ENCODE measurements at places on chromosomes 6 and 20. TPM values are rescaled to one million over a fixed set of nuclear protein-coding genes. Genes with fewer than 3 reads are reported as not detected.

Gene KIAA1755
- polyA plus RNA-seq = 2.1 TPM

Gene APOBEC2
- polyA plus RNA-seq = 72.3 TPM

Gene OR10C1
- not detected for polyA plus RNA-seq

Gene HNF4A
- 0.03 TPM for polyA plus RNA-seq

Gene GHRH
- not detected for polyA plus RNA-seq

Gene GRM1
- 0.91 TPM for polyA plus RNA-seq

Gene NOP56
- polyA plus RNA-seq = 66.8 TPM

Gene IL20RA
- 0.19 TPM for polyA plus RNA-seq

Gene DDX27
- 13.9 TPM for polyA plus RNA-seq

Gene CST8
- not detected for polyA plus RNA-seq

Gene LAMA4
- 23.8 TPM for polyA plus RNA-seq

Gene DLL1
- polyA plus RNA-seq = 2.6 TPM

Gene CFB
- polyA plus RNA-seq = 5.4 TPM

Gene FKBP1C
- not detected for polyA plus RNA-seq

Gene MACROD2
- 1.0 TPM for polyA plus RNA-seq

Gene KCNK5
- polyA plus RNA-seq = 0.25 TPM

Gene SEC63
- 25.0 TPM for polyA plus RNA-seq

Gene MAS1
- not detected for polyA plus RNA-seq

Gene AVP
- not detected for polyA plus RNA-seq

Gene VNN1
- polyA plus RNA-seq = 0.38 TPM

Gene RUNX2
- polyA plus RNA-seq = 2.1 TPM

Gene HLA-DRA
- polyA plus RNA-seq = 65.7 TPM

Gene MAPK13
- polyA plus RNA-seq = 0.53 TPM

Gene RAET1E
- not detected for polyA plus RNA-seq

Gene HLA-G
- polyA plus RNA-seq = not detected

Gene NFATC2
- polyA plus RNA-seq = 0.76 TPM
